ENCODE measurements at places on chromosomes 1 and 21.
A peak's percentile ranks its signal among the peaks of the same experiment; 100 is the strongest.

DNA sequence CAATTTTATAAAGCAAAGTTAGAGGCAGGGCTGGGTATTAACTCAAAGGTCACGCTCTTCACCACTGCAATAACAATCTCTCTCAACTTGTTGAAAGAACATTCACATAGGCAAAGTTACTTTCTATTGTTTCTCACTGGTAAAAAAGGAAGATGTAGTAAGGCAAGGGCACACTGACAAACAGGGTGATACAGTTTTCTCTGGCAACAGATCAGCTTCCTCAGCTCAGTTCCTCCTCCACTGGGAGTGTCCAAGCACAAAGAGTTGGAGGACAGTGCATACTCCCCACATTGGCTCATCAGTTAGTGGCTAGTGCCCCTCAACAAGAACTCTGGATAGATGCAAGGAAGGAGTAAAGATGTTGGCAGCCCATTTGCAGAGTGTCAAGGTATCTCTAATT is 3.7 kb downstream of the PLPPR4 start:
- DNase-seq = peak; percentile 12

GRCh38 chr1:172185211-172185610 is 235.3 kb upstream of the C1orf105 start:
- DNase-seq = peak; percentile 74

DNA sequence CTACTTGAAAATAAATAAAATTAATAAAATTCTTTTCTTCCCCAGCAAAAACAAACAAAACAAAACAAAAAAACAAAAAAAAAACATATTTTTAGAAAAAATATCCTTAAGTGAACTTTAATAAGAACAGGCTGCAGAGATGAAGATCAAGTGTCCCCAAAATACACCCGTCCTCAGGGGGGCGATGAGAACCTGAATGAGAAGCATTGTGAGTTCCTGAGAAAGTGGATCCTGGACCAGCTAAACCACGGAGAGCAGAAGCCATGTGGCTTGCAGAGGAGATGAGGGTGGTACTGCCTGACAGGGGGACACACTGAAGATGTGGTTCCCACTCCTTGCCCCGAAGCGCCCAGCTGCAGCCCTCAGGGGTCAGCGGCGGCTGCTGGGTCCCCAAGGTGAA is 89.3 kb downstream of the ITPKB start:
- peak; percentile 36 for DNase-seq

DNA sequence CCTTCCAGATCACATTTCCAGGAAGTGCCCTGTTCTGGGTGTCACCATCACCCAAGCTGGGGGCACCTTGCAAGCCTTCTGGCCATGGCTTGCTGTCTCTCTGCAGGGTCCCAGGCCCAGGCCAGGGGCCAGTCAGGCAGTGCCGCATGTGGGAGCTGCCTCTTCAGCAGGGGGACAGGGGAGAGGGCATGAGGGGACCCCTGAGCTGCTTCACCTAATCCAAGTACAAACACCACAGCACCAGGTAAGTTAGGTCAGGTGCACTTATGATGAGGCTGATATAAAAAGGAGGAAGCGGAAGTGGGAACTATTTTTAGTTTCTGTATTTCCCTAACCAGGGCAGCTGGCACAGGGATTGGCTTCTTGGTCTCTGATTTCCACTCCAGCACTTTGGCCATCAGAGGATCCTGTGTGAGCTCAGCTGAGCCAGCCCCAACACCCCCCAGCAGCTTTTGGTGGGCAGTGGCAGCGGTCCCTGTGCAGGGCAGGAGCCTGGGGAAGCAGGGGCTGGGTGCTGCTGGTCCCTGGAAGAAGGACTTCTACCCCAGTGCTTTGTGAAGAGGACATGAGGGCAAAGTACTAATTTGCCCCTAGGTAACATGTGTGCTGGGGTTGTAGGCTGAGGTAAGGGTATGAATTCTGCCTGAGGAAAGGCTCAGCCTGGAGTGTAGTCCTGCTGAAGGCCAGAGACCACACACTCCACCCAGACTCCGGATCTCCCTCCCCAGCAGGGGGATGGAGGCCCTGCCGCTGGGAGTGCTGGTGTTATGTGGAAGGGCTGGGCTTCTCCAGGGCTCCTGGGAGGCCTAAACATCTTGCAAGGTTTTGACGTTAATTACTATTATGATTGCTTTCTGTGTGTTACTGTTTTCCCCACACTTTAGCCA is 3.3 kb upstream of the PCBP3 start:
- DNase-seq = no peak

GRCh38 chr21:27021046-27021445 is 54.2 kb upstream of the ADAMTS5 start:
- peak; percentile 16 for DNase-seq

DNA sequence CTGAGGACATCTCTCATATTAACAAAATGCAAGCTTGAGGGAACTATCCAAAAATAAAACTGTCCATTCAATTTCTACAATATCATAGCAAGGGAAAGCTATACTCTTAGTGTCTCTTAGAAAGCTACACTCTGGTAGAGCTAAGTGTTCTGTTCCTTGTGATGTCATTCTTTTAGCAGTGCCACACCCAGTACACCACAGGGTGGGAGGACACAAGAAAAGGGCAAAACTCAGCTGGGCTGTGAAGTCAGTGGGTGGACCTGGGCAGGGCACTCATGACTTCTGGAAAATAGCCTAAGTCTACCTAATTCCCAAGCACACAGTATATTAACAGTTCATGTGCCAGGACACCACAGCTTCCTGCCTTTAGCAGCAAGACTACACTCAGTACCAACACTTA is 42.2 kb upstream of the TNFSF4 start:
- DNase-seq = no peak

- peak; percentile 95 for DNase-seq
Observed at GRCh38 chr1:106700211-106700610, 356.3 kb upstream of the PRMT6 start.

- peak; percentile 94 for DNase-seq
Observed at GRCh38 chr1:156146020-156146768, 7.2 kb upstream of the SEMA4A start.

GRCh38 chr1:153513023-153513422 is 22.8 kb downstream of the S100A6 start:
- DNase-seq = no peak

- peak; percentile 61 for DNase-seq
Observed at GRCh38 chr1:44217809-44218410, 4.6 kb downstream of the DMAP1 start.

DNA sequence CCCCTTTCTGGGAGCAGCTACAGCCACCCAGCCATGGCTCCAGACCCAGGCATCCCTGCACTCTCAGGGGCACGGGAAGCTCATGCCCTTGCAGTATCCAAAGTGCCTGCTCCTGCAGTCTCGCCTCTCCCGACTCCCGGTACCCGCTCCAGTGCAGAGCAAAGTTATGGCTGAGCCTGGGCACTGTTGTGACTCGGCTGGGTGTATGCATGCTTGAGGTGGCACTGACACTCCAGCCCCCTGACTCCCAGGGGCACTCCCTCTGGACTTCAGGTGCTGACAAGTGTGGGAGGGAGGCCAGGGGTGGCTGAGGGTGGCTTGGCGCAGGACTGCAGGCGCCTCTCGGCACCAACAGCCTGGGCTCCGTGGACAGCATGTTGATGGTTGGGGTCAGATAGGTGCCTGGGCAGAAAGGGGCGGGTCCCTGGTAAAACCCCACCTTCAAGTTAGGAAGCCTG is 580.1 kb upstream of the ADGRL2 start:
- DNase-seq = no peak

GRCh38 chr21:45014747-45015468 is 59.5 kb upstream of the ADARB1 start:
- DNase-seq = no peak

Measured in fibroblast of upper back skin (primary cell).